ENCODE measurements at places on chromosomes 1 and 21.

GRCh38 chr1:88661951-88662699 is 21.9 kb upstream of the PKN2 start:
- no peak for DNase-seq

- DNase-seq = no peak
Measured at GRCh38 chr1:24801176-24801575, 55.9 kb downstream of the CLIC4 start.

DNA sequence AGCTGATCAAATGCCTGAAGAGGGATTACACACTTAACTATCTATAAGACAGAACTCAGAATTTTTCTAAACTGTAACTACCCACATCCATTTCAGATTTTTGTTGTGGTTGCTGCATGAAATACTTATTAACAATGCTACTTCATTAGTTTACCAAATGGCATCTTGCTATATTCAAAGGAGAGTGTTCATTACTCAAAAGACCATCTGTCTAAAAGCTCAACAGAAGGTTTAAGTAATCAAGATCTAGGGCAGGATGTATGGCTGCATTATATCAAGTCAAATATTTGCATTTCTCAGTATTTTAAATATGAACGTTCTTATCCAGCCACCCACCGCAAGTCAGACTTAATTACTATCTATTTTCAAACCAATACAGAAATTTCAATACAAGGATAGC is 79.9 kb downstream of the SIPA1L2 start:
- peak; percentile 59 for DNase-seq

DNA sequence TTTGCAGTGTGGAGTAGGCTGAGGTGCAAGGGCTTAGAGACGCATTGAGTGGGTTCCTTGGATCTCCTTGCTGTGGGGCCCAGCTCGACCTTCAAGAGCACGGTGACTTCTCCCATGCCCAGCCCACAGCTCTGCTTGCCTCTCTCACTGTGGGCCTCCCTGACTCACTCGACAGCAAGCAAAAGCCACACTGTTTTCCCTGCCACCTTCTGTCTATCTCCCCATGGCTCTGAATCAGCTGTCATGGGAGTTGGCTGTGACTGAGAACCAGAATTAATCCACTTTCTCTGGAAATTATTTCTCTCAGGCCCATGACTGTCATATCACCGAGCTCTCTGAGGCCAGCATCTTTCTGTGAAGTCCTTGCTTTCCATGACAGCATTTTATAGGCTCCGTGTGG is 140.7 kb downstream of the NOS1AP start:
- no peak for DNase-seq

DNA sequence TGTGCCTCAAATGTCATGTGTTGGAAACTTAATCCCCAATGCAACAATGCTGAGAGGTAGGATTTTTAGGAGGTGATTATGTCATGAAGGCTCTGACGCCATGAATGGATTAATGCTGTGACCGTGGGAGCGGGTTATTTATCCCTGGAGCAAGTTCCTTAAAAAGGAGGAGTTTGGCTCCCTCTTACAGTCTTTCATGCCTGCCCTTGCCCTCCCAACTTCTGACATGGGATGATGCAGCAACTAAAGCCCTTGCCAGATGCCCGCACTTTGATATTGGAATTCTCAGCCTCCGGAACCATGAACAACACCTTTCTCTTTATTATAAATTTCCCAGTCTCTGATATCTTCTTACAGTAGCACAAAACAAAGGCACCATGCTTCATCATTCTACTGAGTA is 685.3 kb upstream of the CHRM3 start:
- no peak for DNase-seq

GRCh38 chr1:32055416-32055815 is 17.3 kb upstream of the TMEM39B start:
- DNase-seq = no peak

DNA sequence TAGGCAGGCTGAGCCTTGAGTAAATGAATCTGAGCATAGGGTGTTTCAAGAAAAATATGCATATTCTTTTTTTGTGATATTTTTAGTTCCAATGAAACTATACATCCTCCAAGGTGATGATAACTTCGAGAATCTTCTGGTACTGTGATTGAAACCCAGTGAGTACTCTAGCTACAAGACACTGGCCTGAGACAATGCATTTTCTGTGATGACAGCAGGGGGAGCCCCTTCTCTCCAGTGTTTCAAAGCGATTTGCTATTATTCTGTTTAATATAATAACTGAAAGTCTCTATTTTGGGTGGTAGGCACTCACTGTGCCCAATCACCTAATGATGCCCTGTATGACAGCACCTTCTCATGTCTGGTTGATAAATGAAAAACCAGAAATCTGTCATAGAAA is 12.1 kb downstream of the IRF2BP2 start:
- DNase-seq = peak; percentile 32

- no peak for DNase-seq
Measured at GRCh38 chr1:53378932-53379661, 51.2 kb upstream of the LRP8 start.

DNA sequence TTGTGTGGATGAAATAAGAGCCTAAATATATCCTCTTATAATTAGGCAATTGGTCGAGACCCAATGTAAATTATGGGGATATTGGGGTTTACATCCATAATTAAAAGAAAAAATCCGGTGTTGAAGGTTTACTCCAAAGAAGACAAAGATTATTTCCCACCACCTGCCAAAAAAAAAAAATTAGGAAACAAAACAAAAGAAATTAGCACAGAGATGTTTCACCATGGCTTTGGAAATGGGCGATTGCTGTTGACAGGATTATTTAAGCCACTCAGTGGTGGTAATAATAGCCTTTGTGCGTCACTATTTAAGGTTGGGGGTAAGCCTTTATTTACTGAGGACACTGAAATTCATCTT is 585 bp upstream of the GLRX2 start:
- no peak for DNase-seq

DNA sequence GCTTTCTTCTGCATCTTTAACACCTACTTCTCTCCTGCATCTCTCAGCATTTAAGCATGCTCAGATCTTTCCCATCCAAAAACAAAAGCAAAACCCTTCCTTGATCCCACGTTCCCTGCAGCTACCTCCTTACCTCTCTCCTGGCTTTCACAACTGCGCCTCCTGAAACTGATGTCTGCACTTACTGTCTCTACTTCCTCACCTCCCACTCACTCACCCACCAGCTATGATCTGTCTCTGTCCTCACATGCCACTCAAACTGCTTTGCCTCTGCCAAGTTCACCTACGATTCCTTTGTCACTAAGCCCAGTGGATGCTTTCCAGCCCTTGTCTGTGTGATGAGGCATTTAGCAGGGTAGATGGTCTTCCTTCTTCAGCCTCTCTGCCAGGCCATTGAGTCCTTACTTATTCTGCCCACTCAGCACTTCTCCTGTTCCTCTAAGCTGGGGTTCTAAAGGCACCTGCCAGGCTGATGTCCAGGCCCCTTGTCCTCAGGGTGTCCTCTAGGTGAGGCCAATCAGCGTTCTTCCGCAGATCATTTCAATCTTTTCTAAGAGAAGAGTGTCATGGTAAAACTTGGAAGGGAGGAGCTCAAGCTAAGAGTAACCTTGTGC is 10.0 kb upstream of the GJB3 start:
- DNase-seq = no peak

DNA sequence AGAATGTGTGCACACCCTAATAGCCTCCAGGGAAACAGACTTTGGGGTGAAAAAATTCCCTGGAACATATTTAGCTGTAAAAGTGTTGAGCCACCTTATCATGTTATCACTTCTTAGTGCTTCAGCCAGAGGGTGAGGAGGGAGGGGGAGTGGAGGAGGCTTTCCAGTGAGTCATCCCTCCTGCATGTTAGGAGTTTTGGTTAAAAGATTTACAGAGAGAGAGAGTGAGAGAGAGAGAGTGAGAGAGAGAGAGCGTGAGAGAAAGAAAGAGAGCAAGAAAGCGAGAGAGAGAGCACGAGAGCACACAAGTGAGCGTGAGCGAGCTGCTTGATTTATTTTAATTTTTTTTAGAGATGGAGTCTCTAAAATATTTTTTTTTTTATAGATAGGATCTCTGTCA is 13.5 kb upstream of the CACNA1E start:
- no peak for DNase-seq

- no peak for DNase-seq
Measured at GRCh38 chr21:29739176-29739575, 200.6 kb downstream of the GRIK1 start.

GRCh38 chr1:234987415-234988154 is 141.1 kb downstream of the TOMM20 start:
- peak; percentile 42 for DNase-seq

DNA sequence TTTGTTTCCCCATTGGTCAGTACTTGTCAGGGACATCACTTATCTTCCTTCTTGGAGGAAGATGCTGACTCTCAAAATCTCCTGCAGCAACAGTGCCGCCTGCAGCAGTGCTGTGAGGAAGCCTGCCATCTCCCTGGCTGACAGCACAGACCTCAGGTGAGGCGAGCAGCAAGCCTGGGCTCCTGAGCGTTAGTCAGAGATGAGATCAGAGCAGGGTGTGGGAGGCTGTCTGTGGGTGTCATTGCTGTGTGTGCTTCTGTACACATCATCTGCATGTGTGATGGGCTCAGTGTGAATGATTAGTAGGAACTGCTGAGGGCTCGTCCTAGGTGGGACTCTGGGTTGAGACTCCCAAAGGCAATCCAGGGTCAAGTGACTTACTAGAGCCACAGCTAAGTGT is 6.1 kb downstream of the STRIP1 start:
- no peak for DNase-seq

- DNase-seq = no peak
Measured at GRCh38 chr1:40973912-40974311, 5.6 kb upstream of the CTPS1 start.

GRCh38 chr1:154996966-154997701 is 3.7 kb downstream of the LENEP start:
- DNase-seq = no peak

DNA sequence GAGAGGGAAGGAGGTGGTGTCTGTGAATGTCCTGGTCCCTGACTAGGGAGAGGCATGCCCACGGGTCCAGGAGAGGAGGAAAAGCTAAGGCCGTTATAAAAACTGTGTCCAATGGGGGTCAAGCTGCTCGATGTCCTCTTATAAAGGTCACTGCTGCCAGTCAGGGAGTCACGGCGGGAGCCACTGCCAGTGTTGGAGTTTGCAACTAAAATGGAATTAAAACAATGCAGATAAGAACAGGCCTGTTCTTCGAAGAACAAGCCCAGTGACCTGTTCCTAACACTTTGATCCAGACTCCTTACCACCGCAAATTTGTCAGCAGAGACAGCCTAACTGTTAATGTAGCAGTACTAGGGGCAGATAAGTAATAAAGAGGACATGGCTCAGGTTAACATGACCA is 56.1 kb upstream of the SDC3 start:
- DNase-seq = no peak

DNA sequence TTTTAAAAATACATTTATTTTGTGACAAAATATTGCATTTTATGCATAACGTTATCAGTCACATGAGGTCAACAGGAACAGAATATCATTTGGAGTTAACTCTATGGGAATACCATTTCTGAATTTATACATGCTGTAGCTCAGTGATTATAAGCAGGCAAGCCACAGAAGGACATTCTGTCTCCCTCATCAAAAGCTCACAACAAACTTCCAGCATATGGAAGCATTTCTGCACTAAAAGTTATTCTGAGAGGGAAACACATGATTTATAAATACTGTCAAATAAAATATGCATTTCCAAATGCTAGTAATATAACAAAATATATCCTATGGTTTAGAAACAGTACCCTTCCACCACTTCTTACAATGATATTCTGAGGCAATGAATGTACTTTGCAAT is 854.1 kb upstream of the B3GALT2 start:
- no peak for DNase-seq

GRCh38 chr1:232669981-232670747 is 40.2 kb upstream of the SIPA1L2 start:
- no peak for DNase-seq

GRCh38 chr1:13826591-13826990 is 126.6 kb downstream of the PRDM2 start:
- no peak for DNase-seq

- DNase-seq = no peak
Measured at GRCh38 chr1:111656086-111657017, 36.8 kb downstream of the RAP1A start.

DNA sequence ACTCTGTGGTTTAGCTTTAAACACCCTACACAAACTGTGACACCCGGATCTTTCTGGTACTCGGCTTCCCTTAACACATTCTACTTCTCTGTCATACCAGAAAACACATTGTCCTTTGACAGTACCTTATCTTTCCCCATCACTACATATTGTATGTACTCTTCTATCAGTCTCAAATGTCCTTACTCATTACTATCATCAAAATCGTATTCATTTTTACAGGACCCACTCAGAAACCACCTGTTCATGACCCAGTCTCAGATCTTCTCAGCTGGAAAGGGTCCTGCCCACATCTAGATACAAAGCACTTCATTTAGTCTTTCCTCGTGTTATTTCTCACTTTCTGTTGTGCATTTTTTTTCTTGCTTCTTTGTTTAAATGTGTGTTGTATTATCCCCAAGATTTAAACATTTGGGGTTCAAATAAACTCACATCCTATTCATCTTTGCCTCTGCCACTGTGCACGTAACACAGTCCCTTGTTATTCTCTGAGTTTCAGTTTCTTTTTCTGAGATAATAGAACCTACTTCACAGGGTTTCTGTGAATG is 27.7 kb downstream of the CD34 start:
- no peak for DNase-seq

DNA sequence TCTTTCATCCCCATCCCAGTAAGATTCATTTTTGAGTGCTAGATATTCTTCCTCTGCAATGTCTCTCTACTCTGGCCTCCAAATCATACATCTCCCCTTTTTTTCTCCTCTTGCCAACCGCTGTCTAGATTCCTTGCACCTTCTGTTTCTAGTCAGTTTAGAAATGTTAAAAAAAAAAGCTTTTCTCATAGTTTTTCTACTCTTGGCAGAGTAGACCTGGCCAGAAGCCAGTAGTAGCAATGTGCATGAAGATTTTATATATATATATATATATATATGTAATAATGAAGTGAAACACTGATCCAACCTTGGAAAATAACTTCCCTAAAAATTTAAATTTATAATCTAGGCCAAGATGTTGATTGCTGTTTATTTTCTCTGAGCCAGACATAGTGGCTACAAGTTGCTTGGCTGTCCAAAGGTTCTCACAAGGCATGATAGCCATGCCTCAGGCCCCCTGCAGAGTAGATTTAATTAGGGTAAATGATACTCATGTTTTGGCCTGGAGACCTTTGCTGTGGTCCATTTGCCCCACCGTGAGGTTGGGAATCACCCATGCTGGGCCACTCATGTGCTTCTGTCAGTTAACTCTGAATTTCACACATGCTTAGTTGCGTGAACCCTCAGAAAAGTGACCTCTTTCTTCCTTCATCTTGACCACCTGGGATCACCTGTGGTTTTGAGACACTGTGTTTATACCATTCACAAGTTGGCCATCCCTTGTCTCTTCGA is 103.4 kb upstream of the KCNE2 start:
- DNase-seq = peak; percentile 38

GRCh38 chr1:91806769-91807700 is 78.9 kb downstream of the TGFBR3 start:
- no peak for DNase-seq

DNA sequence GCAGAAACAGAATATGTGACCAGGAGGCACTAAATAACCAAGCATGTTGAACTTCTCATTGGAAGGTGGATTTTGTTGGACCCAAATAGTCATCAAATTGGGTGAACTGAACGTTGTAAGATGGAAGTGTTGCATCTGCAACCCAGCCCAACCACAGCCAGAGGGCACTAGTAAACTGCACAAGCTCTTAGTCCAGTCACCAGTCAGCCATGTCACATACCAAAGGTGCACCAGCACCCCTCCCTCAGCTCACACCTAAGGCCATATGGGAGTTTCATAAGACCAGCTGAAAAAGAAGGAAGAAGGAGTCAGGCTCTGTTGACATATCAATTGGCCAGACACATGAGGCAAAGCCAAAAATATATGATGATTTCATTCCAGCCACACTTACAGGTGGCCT is 481.7 kb upstream of the NR5A2 start:
- DNase-seq = no peak

GRCh38 chr1:171581766-171582165 is 40.3 kb upstream of the MYOCOS start:
- no peak for DNase-seq
